ENCODE measurements at places on chromosomes 5 and 9.
A peak's percentile ranks its signal among the peaks of the same experiment; 100 is the strongest.

- DNase-seq = no peak
Observed at GRCh38 chr9:71607461-71607881, 160.8 kb downstream of the CEMIP2 start.

GRCh38 chr9:121851641-121852091 is 200.2 kb downstream of the DAB2IP start:
- DNase-seq = no peak

GRCh38 chr9:72925126-72925789 is 27.6 kb downstream of the ALDH1A1 start:
- no peak for DNase-seq

DNA sequence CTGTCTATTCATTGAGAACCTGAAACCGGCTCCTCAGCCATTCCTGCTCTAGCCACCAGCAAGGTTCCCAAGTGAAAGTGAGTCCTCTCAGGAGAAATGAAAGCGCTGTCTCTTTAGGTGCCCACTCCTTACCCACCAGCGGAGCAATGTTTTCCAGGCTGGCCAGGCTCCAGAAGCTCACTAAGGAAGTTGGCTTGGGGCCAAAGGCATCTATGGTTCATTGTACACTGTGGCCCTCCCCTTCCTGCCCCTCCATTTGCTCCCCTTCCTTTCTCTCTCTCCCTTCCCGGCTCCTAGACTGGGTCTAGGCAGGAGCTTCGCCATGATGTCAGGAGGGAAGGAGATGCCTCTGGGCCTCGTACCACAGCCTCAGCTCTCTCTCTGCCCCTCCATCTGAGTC is 1.1 kb upstream of the GABRP start:
- no peak for DNase-seq

DNA sequence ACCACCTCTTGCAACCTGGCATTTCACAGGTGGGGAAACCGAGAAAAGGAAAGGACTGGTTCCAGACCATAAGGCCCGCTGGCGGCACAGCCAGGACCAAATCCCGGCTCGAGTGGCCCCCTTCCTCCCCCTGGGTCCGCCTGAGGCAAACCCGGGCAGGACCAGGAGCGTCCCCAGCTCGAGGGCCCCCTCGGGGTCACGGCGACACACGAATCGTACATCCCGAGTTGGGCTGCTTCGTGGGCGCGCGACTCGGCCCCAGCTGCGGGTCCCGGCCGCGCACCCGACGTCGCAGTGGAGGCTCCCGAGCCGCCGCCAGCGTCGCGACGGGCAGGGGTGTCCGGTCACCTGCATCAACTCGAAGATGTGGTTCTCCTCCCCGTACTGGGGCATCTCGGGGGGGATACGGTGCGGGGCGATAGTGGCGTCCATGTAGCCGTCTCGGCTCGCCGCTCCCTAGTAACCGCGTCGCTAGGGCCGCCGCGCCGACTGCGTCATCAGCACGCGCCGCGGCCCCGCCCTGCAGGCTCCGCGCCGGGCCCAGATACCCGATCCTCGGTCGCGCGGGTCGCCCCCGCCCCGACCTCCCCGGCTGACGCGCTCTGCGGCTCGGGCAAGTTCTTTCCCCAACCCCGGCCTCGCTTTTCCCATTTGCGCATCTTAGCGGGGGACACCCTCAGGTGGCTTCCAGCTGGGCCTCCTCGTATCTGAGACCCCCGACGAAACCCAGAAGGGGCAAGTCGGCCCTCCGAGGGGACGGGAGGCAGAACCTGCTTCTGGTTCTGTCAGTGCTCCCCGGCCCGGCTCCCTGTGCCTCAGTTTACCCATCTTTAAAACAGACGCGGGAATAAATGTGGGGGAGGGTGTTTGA is at the start of gene AK8:
TSS of gene AK8 (minus strand) at position 461 of the 871 bp plus-strand sequence. CDS start at position 432, 29 bp downstream.
- DNase-seq = peak; percentile 95

- DNase-seq = no peak
Observed at GRCh38 chr5:96936431-96937320, 796 bp downstream of the LNPEP start.

GRCh38 chr9:124673063-124673462 is 98.0 kb downstream of the NR6A1 start:
- no peak for DNase-seq

DNA sequence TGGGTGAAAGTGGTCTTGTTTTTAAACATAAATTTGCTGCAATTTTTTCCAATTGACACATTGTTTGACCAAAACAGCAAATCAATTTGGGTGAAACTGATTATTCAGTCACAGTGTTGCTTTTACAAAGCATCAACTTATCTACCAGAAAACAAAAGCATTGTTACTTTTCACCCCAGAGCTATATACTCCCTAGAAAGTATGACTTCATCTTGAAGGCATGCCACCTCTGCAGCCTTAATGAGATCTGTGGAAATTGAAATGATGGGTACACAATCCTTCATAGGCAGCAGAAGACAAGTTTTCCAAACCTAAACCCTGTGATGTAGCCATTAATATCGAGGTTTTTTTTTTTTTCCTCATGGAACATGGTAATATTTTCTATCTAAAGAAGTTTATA is 615.9 kb downstream of the CHSY3 start:
- DNase-seq = no peak

DNA sequence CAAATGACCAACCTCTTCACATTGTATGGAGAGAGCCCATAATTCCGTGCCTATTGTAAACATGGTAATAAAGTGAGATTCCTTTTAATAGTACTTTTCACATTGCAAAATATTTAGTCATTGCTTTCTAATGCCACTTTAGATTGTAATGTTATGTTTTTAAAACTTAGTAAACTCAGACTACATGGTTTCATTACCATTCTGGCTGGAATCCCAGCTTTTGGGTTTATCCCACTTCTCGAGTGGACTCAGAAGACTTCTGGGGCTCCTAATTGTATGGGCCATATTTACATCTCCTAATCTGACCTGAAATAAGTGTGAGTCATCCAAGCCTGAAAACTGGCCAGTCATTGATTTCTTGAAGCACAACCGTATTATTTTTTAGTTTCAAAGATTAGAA is 217.6 kb downstream of the CAAP1 start:
- DNase-seq = no peak

- no peak for DNase-seq
Observed at GRCh38 chr9:17876687-17877086, 297.8 kb downstream of the SH3GL2 start.

- no peak for DNase-seq
Observed at GRCh38 chr9:1732670-1733069, 282.5 kb upstream of the SMARCA2 start.

GRCh38 chr9:26311463-26311995 is 581.1 kb downstream of the CAAP1 start:
- DNase-seq = no peak

Measured in frontal cortex (tissue), 4 donors.